Lower leg skin (tissue), 4 donors: ENCODE measurements at places on chromosomes 6 and 20. TPM values are rescaled to one million over a fixed set of nuclear protein-coding genes. Genes with fewer than 3 reads are reported as not detected.

DNA sequence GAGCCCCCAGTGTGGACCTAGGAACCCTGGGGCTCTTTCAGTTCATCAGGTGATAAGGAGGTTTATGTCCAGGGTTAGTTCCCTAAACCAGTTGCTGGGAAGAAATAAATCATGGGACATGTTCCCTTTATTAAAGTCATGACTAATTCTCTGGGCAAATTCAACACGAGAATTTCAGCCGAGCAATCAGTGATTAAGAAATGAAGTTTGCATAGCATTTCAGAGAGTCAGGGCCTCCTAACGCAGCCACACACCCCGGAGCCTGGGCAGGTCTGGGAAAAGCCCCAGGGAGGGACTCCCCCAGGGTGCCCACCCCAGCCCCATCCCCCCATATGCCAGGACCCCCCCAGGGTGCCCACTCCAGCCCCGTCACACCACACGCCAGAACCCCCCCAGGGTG is 20.1 kb downstream of the SLCO4A1 start:
- DNase-seq: no peak

- no peak for DNase-seq
These were observed 130.9 kb downstream of the RFPL4B start for GRCh38 chr6:112478036-112478435.

ZKSCAN4 gene
- 6.4 TPM for total RNA-seq

GRCh38 chr6:15562977-15563376 is 99.9 kb downstream of the DTNBP1 start:
- DNase-seq: no peak

GRCh38 chr6:34441526-34441925 is 15.7 kb upstream of the RPS10 start:
- no peak for DNase-seq

DNA sequence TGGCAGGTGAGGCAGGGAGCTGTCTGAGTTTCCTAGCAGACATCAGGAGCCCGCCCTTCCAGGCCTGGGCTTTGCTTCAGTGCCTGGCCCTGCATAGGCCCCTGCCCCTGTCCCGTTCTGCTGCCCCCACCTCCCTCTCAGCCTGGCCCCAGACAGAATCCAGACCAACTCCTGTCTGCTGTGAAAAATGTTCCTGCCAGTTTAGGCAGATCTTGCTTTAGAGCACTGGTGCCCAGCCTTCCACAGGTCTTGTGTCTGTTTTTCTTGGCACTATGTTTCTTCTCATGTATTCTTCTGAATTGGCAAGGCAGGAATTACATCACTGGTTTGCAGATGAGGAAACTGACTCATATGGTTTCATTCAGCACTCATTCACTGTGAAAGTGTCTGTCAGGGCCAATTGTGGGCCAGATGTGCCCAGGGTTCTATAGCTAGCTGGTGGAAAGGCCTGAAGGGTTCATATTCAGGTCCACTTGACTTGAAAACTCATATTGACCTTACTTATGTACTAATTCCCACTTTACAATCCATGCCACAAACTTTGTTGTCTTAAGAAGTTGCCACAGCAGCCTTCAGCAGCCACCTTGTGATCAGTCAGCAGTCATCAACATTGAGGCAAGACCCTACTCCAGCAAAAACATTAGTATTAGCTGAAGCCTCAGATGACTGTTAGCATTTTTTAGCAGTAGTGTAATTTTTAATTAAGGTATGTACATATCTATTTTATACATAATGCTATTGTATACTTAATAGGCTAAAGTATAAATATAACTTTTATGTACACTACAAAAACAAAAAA is 40.5 kb downstream of the HLA-F start:
- DNase-seq: no peak

DNA sequence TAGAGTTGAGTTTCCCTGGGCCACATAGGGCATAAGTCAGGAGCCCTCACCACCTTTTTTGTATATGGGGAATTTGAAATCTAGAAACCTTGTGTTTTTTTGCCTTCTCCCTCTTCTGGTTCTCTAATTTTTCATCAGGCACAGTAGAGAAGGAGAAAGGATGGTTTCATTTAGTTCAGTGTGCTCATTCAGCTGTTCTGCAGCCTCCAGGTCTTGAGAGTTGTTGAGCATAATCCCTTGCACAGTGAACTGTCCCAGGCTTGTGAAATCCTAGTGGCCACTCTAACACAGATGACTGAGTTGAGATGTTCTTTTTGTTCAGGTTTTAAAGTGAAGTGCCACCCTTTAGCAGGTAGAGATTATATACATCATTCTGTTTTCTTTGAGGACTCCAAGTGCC is 183.5 kb downstream of the CDKAL1 start:
- DNase-seq: no peak

HAO1 gene
- total RNA-seq: not detected

TLDC2 gene
- not detected for total RNA-seq

SYNJ2 gene
- total RNA-seq: 4.3 TPM

- DNase-seq: no peak
These were observed 75.7 kb upstream of the QKI start for GRCh38 chr6:163338671-163339405.

- no peak for DNase-seq
These were observed 309.0 kb upstream of the CHD6 start for GRCh38 chr20:41927189-41927588.

SPAG4 gene
- total RNA-seq: 2.5 TPM

FAM184A gene
- total RNA-seq: 1.1 TPM

- no peak for DNase-seq
These were observed 404.2 kb upstream of the CITED2 start for GRCh38 chr6:139778688-139779087.

- no peak for DNase-seq
These were observed 3.5 kb downstream of the NUP153 start for GRCh38 chr6:17703256-17703694.

BMP7 gene
- 66.3 TPM for total RNA-seq

FNDC1 gene
- 1.3 TPM for total RNA-seq

DNA sequence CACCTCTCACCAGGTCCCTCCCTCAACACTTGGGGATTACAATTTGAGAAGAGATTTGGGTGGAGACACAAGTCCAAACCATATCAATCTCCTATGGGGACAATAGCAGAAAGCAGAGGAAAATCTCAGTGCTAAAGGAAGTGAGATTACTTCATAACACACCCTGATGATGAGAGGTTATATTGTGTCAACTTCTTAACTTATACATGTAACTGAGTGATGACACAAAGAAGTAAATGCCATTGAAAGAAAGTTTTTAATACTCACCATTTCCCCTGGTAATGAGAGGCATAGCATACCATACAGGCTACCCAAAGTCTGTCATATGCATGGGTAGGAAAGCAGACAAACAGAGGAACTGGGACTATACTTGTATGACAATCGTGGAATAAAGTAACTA is 137.2 kb downstream of the MMUT start:
- no peak for DNase-seq

DNA sequence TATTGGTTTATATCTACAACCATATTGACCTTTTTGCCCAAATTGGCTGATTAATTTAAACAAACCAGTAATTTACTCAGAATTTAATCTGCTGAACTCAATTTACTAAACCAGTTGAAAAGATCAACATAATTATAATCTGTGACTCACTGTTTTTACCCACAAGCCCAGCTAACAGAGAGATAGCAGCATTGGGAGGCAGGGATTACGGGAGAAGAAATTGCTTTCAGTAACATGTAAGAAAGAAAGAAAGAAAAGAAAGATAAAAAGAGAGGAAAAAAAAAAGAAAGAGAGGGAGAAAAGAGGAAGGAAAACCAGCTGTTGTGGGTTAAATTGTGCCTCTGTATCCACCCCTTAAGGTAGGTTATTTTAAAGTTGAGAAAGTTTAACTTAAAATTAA is 13.3 kb upstream of the RHAG start:
- DNase-seq: no peak

DNA sequence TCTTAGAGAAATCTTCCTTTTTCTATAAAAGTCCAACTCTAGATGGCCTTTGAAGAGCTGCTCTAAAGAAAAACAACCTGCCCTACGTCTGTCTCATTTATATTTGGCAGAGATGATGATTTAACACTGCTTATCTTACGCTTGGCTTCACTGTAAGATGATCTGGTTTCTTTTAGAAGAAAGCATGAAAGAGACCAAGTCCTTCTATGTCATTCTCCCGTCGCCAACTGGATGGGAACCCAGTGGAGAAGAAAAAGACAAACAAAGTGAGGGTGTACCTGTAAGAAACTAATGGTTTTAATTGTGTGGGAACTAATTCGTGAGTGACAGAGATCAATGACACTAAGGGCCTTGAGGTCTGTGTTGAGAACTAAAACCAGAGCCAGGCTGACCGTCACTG is 92.8 kb downstream of the MBOAT1 start:
- DNase-seq: no peak

DNA sequence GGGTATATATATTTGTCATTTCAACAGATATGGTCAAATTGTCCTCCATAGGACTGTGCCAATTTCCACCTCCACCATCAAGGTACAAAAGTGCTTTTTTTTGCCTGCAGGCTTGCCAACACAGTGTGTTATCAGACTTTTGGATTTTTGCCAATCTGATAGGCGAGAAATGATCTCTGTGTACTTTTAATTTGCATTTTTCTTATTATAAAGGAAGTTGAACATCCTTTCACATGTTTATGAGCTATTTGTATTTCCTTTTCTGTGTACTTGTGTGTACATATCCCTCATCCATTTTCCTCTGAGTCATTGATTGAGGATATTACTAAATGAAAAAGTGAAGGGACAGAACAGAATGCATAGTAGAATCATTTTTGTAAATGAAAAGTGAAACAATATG is 39.0 kb upstream of the PTPN1 start:
- DNase-seq: no peak

DNA sequence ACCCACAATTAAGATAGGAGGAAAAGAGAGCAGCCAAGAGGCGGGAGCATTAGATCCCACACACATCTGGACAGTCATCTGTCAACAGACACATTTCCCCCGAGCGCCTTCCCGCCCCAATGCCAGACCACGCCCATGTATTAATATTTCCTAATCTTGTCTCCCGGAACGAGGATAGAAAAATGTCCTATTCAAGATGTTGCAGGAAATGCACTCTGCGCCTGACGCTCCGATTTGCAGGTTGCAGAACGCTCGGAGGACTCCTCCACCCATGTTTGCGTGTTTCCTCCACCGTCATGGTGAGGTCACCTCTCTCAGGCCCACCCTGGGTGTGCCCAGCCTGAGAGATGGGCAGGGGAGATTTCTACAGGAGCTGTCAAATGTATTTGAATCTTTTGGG is 215.2 kb downstream of the TAF4 start:
- DNase-seq: no peak

- no peak for DNase-seq
These were observed 7.8 kb downstream of the RPL10A start for GRCh38 chr6:35476004-35476403.

GRCh38 chr6:64998204-64998603 is 708.8 kb downstream of the EYS start:
- DNase-seq: no peak

GRCh38 chr6:28758046-28758817 is 165.6 kb downstream of the TRIM27 start:
- no peak for DNase-seq

DNA sequence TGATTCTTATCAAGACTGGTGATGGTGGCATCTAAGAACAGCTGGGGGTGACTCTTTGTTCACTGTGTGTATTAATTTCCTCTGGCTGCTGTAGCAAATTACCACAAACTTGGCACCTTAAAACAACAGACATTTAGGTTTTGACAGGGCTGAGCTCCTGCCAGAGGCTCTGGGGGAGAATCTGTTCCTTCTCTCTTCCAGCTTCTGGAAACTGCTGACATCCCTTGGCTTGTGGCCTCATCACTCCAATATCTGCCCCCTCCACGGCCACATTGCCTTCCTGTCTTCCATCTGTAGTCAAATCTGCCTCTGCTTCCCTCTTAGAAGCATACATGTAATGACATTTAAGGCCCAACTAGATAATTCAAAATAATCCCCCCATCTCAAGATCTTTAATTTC is 274.9 kb downstream of the PRL start:
- no peak for DNase-seq

- DNase-seq: no peak
These were observed 25.5 kb downstream of the BANF2 start for GRCh38 chr20:17725094-17725835.

- no peak for DNase-seq
These were observed 161.4 kb downstream of the MTFR2 start for GRCh38 chr6:136088693-136089092.

DNA sequence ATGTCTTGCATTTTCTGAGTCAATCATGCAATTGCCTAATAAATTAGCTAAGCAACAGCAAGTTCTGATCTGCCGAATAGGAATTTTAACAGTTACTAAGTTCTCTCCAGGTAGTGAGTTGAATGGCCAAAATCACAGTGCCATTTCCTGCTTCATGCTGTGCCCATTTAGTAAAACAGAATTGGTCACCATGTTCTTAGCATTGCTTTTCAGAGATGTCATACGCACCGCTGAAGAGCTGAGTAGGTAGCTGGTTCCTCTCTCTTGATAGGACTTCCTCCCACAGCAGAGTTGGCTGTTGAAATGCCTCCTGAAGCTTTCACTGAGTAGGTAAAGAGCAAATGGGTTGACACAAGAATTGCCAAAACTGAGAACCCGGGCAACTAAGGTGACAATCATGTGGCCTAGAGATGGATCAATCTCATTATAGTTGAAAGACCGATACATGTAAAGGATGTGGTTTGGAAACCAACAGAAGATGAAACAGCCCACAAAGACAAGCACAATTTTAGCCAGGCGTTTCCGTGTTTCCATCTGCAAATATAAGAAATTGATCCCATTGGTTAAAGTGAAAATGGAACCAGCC is 57.1 kb upstream of the GJE1 start:
- DNase-seq: no peak

DNA sequence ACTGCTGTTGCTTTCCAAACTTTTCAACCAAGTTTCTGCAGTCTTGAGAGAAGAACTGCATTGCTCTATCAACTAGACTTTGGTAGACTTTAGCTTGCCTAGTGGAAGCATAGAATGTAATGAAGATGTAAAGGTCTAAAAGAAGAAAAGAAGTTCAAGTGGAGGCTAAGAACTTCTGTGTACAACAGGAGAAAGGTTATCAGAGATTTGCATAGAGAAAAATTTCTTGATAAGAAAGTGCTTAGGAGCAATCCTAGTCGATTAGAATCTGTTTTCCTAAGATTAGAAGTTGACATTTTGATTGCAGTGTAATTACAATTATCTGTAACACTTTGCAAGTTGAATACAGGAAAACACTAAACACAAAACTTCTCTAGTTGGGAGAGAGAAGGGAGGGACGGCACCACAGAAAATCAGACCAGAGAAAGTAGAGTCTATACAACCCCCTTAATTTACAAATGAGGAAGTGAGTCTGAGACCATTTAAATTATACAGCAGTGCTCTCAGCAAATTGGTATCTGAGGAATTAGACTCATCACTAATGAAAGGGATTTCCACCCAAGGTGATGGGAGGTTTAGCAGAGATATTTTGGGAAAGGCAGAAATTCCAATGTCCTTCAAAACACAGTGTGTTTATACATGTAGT is 194.3 kb upstream of the MARCKS start:
- no peak for DNase-seq

ACTL10 gene
- 4.3 TPM for total RNA-seq
